ENCODE measurements at places on chromosomes 16 and 17.
A peak's percentile ranks its signal among the peaks of the same experiment; 100 is the strongest.

GRCh38 chr17:10792151-10792550 is 11.7 kb downstream of the TMEM238L start:
- peak; percentile 48 for DNase-seq

DNA sequence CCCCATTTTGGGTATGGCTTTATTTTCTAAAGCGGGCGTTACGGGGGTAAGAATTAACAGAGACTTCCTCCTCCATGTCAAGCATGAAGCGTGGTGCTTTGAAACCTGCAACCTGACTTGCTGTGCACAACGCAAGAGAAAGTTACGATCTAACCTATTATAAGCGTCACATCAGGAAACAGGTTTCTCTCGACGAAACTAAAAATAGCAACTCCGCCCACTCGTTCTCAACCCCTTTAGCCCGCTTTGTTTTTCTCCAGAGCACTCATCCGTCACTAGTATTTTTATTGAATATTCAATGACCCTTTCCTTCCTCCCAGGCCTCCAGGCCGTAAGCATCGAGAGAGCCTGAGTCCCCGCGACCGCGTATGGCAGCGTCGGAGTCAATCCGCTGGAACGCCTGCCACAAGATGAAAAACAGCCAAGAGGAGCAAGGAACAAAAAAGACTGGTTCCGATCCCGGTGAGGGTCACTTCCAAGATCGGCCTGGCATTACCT is 555 bp downstream of the NUP88 start:
- DNase-seq = peak; percentile 84

- no peak for DNase-seq
Measured at GRCh38 chr17:61303817-61304096, 95.9 kb upstream of the TBX2 start.

- DNase-seq = no peak
Measured at GRCh38 chr16:56305956-56306565, 114.8 kb downstream of the GNAO1 start.

All from epithelial cell of esophagus (primary cell).